NCI-H1694 treated with DMSO at 0.1 percent for 48 hours (cell line): ENCODE measurements at places on chromosomes 5 and 9.

DNA sequence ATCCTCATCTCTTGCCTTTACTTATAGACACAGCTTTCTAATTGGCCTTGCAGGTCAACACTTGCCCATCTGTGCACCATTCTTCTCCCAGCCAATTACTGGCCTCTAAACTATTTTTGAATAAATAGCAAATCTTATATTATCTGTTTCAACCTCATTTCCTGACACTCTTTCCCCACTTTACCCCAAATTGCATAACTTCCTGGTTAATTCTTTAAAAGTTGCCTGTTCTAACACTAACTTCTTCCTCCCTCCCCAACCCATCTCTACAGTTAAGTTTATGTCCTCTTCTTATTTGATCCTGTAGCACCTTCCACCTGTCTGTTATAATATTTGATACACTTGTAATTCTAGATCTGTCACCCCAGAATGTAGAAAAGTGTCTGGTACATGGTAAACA lies 372.1 kb downstream of the PDE4D start:
- DNase-seq = no peak

GRCh38 chr9:128718047-128718446 lies 5.9 kb downstream of the ZDHHC12 start:
- DNase-seq = no peak

DNA sequence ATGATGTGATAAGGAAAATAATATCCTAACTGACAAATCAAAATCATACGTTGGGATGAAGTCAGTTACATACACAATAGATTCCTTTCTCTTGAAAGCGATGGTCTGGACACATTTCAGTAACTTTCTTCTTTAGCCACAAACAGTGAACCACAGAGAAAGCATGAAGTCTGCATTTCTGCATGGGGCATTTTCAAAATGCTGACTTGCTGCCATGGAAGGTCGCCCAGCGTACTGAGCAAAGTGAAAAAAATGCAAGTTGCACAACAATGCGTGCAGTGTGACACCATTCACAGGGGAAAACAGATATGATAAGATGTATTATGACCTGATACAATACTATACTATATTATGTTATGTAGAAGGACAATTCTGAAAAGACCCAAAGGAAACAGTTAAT lies 146.3 kb downstream of the SNX18 start:
- no peak for DNase-seq

GRCh38 chr9:120258096-120258495 lies 321.9 kb downstream of the CDK5RAP2 start:
- no peak for DNase-seq

DNA sequence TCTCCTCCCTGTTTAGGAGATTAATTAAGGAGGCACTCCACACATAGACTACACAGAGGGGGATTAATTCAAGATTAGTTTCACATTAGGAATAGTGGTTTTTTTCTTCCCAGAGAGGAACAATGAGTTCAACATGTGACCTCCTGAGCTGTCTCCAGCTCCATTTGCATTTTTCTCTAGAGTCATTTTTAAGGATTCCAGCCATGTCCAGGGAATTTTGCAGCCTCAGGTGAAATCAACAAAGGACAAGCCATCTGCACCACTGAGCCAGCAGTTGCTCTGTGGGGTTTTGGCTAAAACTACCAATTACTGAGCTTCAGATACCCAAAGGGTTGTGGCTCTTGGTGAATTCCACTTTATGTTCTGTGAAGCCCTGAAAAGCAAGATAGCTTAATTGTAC lies 258.5 kb upstream of the PPP1R2B start:
- no peak for DNase-seq

- DNase-seq = no peak
Observed at GRCh38 chr5:76040806-76041205, 42.4 kb upstream of the SV2C start.

DNA sequence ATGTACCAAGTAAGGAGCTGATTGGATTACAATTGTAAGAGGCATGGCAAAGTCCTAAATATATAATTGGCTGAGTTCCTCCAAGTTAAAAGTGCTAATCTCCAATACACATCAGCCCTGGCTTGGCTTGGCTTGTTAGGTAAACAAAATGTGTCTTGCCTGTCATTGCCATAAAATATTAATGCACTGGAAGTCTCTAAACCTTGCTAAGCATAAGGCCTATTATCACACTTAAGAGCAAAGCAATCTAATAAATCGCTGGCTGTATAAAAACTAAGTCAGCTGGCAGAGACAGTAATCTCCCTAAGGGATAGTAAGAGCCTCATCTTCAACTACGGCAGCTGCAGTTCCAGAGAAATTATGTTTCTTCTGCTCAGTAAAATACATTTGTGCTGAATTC lies 418.6 kb upstream of the GRAMD2B start:
- DNase-seq = no peak

- no peak for DNase-seq
Observed at GRCh38 chr5:161312882-161313281, 233.6 kb downstream of the GABRB2 start.

GRCh38 chr5:66742083-66742895 lies 146.1 kb downstream of the MAST4 start:
- DNase-seq = peak; percentile 2

- DNase-seq = no peak
Observed at GRCh38 chr5:124612023-124612422, 134.4 kb downstream of the ZNF608 start.

GRCh38 chr9:76697554-76697953 lies 66.7 kb upstream of the PCA3 start:
- DNase-seq = no peak

- no peak for DNase-seq
Observed at GRCh38 chr9:105911104-105911911, 217.0 kb downstream of the TMEM38B start.

GRCh38 chr5:3122216-3122615 lies 370.7 kb upstream of the IRX2 start:
- no peak for DNase-seq

DNA sequence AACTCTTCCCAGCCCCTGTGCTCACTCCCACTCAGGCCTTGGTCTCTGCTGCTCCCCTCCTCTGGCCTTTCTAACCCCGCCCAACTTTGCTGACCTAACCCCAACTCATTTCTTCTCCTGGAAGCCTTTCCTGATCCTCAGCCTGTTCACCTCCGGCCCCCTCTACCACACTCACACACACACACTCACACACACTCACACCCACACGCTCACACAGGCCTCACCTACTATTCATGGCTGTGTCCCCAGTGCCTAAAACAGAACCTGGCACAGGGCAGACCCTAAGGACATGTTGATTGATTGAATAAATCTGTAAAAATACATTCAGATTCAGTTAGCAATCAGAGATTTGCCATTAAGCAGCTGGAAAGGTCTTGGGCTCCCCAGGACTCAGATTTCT lies 28.5 kb upstream of the LHX2 start:
- no peak for DNase-seq

GRCh38 chr5:101977729-101978345 lies 318.2 kb downstream of the SLCO4C1 start:
- DNase-seq = peak; percentile 54

- no peak for DNase-seq
Observed at GRCh38 chr9:124047251-124047672, 35.7 kb downstream of the LHX2 start.

- no peak for DNase-seq
Observed at GRCh38 chr9:4970970-4971641, 14.0 kb upstream of the JAK2 start.

GRCh38 chr5:143402553-143403333 lies 743 bp downstream of the NR3C1 start:
- peak; percentile 26 for DNase-seq

- DNase-seq = no peak
Observed at GRCh38 chr5:128304088-128304487, 220.5 kb downstream of the SLC12A2 start.

DNA sequence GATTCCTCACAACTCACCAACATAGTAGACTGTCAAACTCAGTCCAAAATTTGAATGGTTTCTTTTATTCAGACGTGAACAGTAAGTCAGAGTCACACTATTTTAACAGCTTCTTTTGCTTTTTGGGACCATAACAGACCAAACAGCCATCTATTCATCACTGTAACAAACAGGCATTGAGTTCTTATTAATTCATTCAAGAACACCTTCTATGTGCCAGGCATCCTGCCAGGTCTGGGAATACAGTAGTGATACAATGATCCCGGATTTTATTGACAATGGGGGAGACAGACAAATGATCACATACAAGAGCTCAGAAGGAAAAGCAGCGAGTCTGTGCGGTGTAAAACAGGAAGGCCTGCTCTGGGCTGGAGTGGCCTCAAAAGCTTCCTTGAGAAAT lies 153.3 kb upstream of the ERCC6L2 start:
- no peak for DNase-seq

GRCh38 chr9:134301387-134302129 lies 24.7 kb upstream of the RXRA start:
- DNase-seq = no peak

DNA sequence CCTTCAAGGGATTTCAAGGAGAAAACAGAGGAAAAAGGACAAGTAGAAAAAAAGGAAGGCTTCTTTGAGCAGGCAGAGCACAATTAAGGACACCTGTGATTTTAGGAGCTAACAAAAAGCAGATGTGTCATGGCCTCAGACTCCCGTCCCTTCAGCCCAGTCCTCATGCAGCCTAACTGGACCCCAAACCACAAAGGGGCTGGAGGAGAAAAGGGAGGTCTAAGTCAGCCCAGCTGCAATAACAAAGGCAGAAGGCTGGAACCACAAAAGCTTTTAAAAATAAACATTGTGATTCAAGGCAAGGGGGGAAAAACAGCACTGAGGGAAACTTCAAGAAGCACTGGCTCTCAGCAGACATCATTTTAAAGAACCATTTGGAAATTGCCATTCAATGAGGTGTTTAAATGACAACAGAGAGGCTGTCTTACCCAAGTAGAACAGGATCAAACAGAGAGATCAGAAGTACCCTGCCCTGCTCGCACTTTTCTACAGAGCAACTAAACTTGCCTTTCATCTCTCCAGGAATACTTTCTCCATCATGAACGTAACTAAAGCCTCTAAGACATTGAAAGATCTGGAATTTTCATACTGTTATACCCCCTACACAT lies 89.3 kb downstream of the SEMA5A start:
- DNase-seq = no peak

DNA sequence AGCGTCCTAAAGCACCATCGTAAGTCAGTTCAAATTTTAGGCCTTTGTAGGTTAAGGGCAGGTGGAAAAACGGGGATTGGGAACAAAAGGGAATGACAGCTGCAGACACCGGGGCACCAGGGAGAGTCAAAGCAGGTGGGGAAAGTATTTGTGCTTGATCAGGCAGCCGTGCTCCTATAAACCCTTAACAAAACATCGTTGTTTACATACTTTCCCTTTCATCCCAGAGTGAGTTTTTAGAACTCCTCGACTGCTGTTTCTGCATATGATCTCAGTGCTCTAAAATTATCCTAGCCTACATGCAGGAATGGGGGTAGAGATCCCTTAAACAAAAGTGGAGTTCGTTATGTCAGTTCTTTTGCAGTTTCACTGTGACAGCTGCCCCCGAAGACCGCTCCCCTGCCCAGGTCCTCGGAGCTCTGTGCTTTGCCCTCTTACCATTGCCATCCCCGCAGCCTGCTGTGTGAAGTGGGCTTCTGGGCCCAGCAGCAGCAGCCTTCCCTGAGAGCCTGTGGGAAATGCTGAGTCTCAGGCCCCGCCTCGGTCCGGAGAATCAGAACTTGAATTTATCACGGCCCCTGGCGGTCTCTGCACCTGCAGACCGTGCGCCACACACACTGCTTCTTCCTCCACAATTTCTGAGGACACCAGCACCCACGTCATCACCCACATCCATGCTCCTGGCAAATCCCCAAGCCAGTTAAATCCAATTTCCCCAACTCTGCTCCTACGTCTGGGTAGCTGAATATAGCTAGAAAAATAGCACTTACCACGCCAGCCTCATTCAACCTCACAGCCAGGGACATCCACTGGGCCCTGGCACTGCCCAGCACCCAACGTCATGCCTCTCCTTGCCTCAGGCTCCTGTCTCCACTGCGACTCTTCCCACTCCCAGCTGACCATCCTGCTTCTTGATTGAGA lies 86.8 kb downstream of the NSUN2 start:
- no peak for DNase-seq

GRCh38 chr9:2029666-2030170 lies 14.6 kb downstream of the SMARCA2 start:
- DNase-seq = no peak

DNA sequence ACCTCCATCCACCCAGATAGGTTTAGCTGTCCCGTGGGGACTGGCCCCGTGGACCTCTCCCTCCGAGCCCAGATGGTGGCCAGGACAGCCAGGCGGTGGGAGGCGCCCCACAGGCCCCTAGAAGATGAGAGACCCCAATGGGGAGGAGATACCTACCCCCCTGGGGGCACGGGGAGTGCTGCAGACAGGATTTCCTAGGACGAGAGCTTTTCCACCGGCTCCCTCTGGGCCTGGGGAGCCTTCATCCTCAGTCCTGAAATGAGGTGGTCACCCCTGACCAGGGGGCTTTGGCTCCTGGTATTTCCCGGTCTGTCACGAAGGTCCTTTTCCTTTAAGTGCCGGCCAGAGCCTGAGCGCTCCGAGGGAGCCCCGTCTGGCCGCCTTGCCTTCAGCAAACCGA lies 46.8 kb downstream of the MRPL36 start:
- DNase-seq = no peak

DNA sequence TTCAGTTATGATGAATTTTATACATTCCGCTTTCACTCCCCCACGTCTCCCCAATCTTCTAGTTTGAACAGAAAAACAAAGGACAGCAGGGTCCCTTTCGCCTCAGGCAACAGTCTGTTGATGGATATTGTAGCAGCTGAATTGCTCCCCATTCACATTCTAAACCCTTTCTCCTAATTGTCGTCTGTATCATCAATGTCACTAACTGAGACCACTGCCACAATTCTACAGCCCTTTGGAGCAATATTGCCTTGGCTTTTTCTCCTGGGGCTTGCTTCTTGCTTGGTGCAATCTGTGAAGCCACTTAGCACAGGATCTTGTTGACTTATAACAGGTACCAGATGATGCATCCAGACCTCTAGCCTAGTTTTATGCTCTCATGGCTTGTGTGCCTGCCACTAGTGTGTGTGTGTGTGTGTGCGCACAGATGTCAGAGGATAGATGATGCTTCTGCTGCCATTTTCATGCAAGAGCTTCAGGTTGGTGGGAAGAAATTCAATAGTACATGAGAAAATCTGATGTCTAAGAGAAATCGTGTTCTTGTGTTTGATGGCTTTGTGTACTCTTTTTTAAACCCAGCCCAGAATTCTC lies 195.2 kb upstream of the ISL1 start:
- DNase-seq = no peak

GRCh38 chr9:21585756-21586752 lies 103.9 kb upstream of the IFNE start:
- DNase-seq = no peak

- no peak for DNase-seq
Observed at GRCh38 chr9:105128908-105129600, 115.4 kb upstream of the SLC44A1 start.

GRCh38 chr5:159017786-159018185 lies 81.9 kb downstream of the EBF1 start:
- no peak for DNase-seq

- DNase-seq = no peak
Observed at GRCh38 chr9:91302831-91303230, 58.9 kb downstream of the AUH start.

- no peak for DNase-seq
Observed at GRCh38 chr5:36928947-36929346, 52.4 kb downstream of the NIPBL start.
